ENCODE measurements at places on chromosomes 7 and 10. TPM values are rescaled to one million over a fixed set of nuclear protein-coding genes. Genes with fewer than 3 reads are reported as not detected.

DNA sequence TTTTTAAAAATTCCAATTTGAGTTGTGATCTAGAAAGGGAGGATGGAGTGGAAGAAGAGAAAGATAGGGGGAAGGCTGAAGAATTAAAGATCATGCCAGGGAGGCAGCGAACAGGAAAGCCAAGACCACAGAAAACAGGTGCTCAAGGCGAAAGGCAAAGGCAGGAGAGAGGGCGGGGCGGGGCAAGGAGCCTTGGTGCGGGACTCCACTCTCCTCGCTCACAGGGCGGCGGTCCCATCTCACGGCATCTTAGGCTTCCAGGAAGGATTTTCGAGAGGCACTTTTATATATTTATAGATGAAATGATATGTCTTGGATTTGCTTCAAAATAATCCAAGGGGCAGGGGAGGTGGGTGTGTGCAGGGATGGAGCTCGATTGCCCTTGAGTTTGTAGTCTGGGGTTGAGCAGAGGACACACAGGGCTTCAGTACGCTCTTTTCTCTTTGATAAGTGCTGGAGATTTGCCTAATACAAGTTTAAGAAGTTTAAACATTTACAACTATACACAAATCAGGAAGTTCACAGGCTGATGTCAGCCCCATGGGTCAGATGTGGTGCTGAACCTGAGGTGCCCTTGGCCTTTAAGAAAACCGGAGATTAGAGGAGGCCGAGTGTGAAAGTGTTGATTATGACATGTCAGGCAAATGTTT, 161.1 kb downstream of the PRKAG2 start:
- no peaks in the 10 kb centered on the region for H3K36me3 ChIP-seq
- no peak overlapping the region for H3K4me3 ChIP-seq
- no peaks in the 10 kb centered on the region for H3K4me1 ChIP-seq

DNA sequence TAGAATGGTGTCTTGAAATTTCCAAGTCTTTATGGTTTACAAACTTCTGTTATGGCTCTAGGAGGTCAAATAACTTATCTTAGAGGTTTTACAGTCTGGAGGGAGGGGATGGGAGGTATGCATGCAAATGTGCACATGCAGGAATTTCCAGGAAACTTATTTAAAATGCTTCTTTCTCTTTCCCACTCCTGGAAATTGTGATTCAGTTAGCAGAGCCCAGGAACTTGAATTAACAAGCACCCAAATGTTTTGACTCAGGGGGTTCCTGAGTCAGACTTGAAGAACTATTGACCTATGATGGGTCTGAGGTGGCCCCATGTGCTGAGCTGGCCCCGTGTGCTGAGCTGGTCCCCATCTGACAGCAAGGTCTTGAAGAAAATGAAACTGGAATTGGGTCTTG, 669.4 kb downstream of the INHBA start:
- H3K4me1 ChIP-seq: no peaks in the 10 kb centered on the region
- H3K4me3 ChIP-seq: no peak overlapping the region
- no peaks in the 10 kb centered on the region for H3K36me3 ChIP-seq
- DNase-seq: no peak
- no peak overlapping the region for H3K27ac ChIP-seq

DNA sequence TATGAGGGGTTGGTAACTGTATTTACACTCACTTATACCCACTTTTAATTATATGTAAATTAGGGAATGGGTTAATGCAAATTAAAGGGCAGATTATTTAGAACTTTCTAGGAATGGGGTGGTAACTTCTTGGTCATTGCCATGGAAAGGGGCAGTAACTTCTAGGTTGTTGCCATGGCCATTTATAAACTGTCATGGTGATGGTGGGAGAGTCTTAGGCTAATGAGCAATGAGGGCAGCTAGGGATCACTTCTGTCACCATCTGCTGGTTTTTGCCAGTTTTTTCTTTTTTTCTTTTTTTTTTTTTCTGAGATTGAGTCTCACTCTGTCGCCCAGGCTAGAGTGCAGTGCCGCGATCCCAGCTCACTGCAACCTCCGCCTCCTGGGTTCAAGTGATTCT, 33.1 kb downstream of the NAPEPLD start:
- DNase-seq: no peak
- H3K27ac ChIP-seq: no peak overlapping the region
- H3K4me3 ChIP-seq: no peak overlapping the region
- no peaks in the 10 kb centered on the region for H3K4me1 ChIP-seq
- H3K36me3 ChIP-seq: peaks cover 8% of the 10 kb centered on the region

DNA sequence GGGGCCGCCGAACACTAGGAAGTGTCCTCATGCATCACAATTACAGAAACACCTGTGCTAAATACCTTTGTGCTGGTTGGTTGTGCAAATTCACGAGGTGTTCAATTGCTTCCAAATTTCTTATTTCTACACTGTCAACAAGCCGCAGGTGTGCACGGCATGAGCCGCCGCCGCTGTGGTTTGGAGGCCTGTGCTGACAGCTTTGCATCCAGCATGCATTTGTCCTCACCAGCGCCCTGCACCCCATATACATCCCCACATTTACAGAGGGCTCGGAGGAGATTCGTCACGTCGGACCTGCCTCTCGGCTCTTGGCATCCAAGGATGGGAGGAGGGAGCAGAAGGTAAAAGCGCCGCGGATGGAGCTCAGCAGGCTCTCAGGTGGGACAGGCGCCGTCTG, 305.3 kb upstream of the MKI67 start:
- no peak overlapping the region for H3K27ac ChIP-seq
- no peaks in the 10 kb centered on the region for H3K36me3 ChIP-seq
- H3K27me3 ChIP-seq: no peaks in the 10 kb centered on the region
- H3K4me1 ChIP-seq: 0 out of 2 replicates have a peak, but pooled peaks cover 6% of the 10 kb centered on the region

GRCh38 chr10:15169555-15170401, 1.3 kb upstream of the NMT2 start:
- H3K27me3 ChIP-seq: no peaks in the 10 kb centered on the region
- H3K36me3 ChIP-seq: no peaks in the 10 kb centered on the region
- H3K27ac ChIP-seq: no peak overlapping the region
- no peak for DNase-seq

- H3K36me3 ChIP-seq: no peaks in the 10 kb centered on the region
- no peak for DNase-seq
- H3K27me3 ChIP-seq: no peaks in the 10 kb centered on the region
- no peak overlapping the region for H3K4me3 ChIP-seq
- H3K4me1 ChIP-seq: no peaks in the 10 kb centered on the region
- no peak overlapping the region for H3K27ac ChIP-seq
These were observed 35.5 kb downstream of the RPA3 start for GRCh38 chr7:7682861-7683260.

DNA sequence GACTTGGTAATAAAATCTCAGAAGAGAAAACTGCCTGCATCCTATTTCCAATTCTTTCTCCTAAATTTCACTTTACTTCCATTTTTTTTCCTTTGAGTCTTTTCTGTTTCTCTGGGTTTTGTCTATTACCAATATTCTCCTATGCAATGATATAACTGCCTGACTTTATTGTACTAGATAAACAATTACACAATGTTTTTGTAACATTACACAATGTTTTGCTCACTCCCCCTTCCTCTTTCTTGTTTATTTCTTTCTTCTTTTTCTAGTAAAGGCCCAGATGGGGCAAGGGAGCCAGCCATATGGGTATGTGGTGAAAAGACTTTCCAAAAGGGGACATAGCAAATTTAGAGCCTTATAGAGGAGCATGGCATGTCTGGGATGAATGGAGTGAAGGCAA, 278.7 kb upstream of the PHYHIPL start:
- H3K4me1 ChIP-seq: no peaks in the 10 kb centered on the region
- H3K36me3 ChIP-seq: no peaks in the 10 kb centered on the region

- peaks cover 3% of the 10 kb centered on the region for H3K4me1 ChIP-seq
- H3K4me3 ChIP-seq: no peak overlapping the region
- DNase-seq: no peak
- H3K27ac ChIP-seq: no peak overlapping the region
- H3K36me3 ChIP-seq: no peaks in the 10 kb centered on the region
These were observed 231.4 kb downstream of the KCND2 start for GRCh38 chr7:120504386-120504785.

DNA sequence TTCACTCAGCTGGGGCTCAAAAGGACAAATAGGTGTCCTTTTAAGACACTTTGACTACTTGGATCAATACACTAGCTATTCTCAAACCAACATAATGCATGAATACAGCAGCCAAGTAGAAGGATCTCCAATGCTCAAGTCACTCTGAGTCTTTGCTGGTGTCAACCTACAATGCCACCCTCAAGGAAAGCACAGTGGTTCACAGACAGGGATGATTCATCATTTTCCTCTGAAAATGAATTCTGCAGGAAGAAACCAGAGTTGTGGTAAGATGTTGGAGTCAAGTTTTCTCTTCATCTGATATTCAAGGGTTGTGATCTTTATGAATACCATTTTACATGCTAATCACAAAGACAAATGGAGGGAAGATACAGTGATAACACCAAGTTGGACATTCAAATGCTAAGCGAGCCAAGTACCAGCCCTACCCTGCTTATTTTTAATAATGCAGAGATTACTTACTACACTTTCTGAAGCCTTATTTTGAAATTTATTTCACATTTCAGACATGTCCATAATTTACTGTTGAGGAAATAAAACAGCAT, 143.1 kb upstream of the FGFR2 start:
- H3K27me3 ChIP-seq: no peaks in the 10 kb centered on the region
- no peaks in the 10 kb centered on the region for H3K36me3 ChIP-seq
- no peak overlapping the region for H3K4me3 ChIP-seq
- H3K4me1 ChIP-seq: no peaks in the 10 kb centered on the region
- no peak overlapping the region for H3K27ac ChIP-seq

DNA sequence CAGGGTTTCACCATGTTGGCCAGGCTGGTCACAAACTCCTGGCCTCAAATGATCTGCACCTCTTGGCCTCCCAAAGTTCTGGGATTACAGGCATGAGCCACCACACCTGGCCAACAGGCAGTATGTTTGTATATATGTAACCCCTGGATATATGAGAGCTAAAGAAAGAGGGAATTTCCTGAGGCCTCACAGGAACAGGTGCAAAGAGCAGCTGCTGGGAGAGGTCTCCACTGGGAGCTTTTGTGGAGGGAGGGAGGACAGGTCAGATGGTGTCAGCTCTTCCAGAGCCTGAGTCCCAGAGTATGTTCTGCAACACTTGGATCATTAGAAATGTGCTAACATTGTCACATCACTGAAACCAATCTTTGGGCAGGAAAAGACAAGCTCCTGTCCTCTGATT, 110.1 kb upstream of the KIF5B start:
- no peaks in the 10 kb centered on the region for H3K36me3 ChIP-seq
- no peak overlapping the region for H3K4me3 ChIP-seq
- H3K27me3 ChIP-seq: no peaks in the 10 kb centered on the region
- no peak for DNase-seq
- H3K27ac ChIP-seq: no peak overlapping the region
- H3K4me1 ChIP-seq: no peaks in the 10 kb centered on the region

DNA sequence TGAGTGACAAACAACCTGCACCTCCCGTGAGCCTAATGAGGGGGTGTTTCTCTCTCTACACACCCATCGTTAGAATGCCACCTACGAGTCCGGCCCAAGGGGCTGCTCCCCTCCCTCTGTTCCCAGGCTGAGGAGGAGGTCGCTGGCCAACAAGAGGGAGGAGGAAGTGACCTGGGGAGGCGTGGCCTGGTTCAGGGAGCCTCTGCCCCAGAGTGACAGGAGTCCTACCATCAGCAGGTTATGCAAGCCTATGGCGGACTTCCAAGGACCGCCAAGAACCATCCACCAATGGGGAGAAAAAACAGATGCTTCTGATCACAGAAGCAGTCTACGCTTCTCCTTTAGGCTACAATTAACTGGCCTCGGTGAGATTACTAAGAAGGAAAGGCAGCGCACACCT, 12.3 kb upstream of the EGFR start:
- H3K36me3 ChIP-seq: no peaks in the 10 kb centered on the region
- H3K4me3 ChIP-seq: no peak overlapping the region

- H3K4me3 ChIP-seq: no peak overlapping the region
- H3K27me3 ChIP-seq: no peaks in the 10 kb centered on the region
- DNase-seq: no peak
- H3K36me3 ChIP-seq: no peaks in the 10 kb centered on the region
- H3K4me1 ChIP-seq: no peaks in the 10 kb centered on the region
- no peak overlapping the region for H3K27ac ChIP-seq
These were observed 152.7 kb upstream of the SHH start for GRCh38 chr7:155965010-155965409.

- H3K4me1 ChIP-seq: peaks cover 10% of the 10 kb centered on the region
- H3K36me3 ChIP-seq: no peaks in the 10 kb centered on the region
- H3K4me3 ChIP-seq: no peak overlapping the region
- H3K27me3 ChIP-seq: no peaks in the 10 kb centered on the region
These were observed 444.4 kb downstream of the GATA3 start for GRCh38 chr10:8498881-8499280.

GRCh38 chr7:5528815-5529442, 105.3 kb upstream of the TNRC18 start:
- peaks cover 51% of the 10 kb centered on the region for H3K36me3 ChIP-seq
- no peak for DNase-seq
- peak overlapping the region; percentile 95 for H3K4me3 ChIP-seq
- H3K27ac ChIP-seq: peak overlapping the region; percentile 99

Gene GNGT1
- 0.26 TPM for total RNA-seq

Gene NUDT13
- 1.9 TPM for total RNA-seq

Gene FAM131B
- total RNA-seq: 38.2 TPM

Gene DGKI
- 0.71 TPM for total RNA-seq

Gene PHKG1
- 0.61 TPM for total RNA-seq

Gene CHAT
- not detected for total RNA-seq

Gene GRID1
- 0.15 TPM for total RNA-seq

All from H1 (cell line).